GM23338 (cell line): ENCODE measurements at places on chromosomes 7 and 10. TPM values are rescaled to one million over a fixed set of nuclear protein-coding genes. Genes with fewer than 3 reads are reported as not detected.

Gene CNPY1
- 0.31 TPM in 1 of 2 replicates, not detected in the other for total RNA-seq

DNA sequence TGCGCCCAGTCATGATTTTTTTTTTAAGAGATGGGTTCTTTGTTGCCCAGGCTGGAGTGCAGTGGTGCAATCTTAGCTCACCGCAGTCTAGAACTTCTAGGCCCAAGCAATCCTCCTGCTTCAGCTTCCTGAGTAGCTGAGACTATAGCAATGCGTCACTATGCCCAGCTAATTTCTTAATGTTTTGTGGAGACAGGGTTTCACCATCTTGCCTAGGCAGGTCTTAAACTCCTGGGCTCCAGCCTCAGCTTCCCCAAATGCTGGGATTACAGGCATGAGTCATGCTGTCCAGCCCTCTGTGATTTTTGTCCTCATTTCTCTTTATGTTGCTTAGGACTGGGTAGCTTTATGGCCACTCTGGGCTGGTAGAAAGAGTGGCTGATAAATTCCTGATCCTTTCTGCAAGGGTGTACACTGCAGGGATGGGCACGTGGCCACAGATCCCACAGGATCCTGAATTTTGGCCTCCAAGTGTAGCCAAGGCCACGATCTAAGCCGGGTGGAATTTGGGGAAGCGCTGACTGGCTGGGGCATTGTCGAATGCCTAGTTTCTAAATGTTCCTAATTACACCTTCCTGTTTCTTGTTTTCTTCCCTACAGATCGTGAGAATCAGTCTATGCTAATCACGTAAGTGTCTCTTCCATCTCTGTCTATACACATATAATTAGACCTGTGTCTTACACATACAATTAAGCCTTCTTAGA, 24.1 kb upstream of the MYH16 start:
- no peaks in the 10 kb centered on the region for H3K27me3 ChIP-seq
- H3K4me1 ChIP-seq, result no peaks in the 10 kb centered on the region
- no peaks in the 10 kb centered on the region for H3K36me3 ChIP-seq
- H3K27ac ChIP-seq, result no peak overlapping the region
- H3K4me3 ChIP-seq, result no peak overlapping the region

- DNase-seq, result no peak
- H3K27ac ChIP-seq, result peak overlapping the region; percentile 97
- peaks cover 4% of the 10 kb centered on the region; the same call in 1 of the 2 replicates for H3K36me3 ChIP-seq
- H3K4me3 ChIP-seq, result peak overlapping the region; percentile 98
- no peaks in the 10 kb centered on the region for H3K27me3 ChIP-seq
- no peaks in the 10 kb centered on the region; the same call in none of the 2 replicates for H3K4me1 ChIP-seq
Measured at GRCh38 chr7:102395592-102395872, 631 bp upstream of the PRKRIP1 start.

DNA sequence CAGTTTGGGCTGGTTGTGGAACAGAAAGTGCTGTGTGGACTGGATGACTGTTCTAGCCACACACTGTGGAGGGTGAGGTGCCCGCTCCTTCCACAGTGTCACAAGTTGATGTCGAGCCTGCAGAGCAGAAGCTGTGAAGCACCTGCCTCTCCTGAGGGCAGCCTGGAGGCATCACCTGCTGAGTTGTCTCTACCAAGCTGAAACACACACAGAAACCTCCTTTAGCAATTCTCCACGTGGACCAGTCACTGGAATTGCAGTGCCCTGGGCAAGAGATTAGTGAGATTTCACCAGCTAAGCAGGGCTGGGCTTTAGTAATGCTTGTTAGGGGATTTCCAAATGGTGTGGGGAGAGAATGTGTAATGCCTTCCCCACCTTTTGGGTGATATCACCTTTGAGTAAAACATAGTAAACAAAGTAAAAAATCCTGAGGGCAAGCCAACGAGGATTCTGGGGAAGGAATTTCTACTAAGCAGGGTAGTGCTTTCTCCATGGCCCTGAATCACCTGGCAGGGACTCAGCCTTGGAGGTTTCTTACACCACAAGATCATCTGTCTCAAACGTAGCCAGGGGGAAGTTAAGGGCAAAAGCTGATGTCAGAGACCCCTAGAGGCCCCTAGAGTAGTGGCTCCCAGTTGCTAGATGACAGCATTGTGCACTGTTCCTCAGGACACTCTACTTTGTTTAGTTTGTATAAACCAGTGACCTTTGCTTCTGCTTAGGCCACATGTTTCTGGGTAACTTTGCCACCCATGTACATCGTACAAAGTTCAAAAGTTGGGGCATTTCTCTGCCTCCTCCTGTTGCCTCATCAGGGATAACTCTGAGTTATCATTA, 233.1 kb upstream of the IGFBP3 start:
- H3K4me3 ChIP-seq, result no peak overlapping the region
- H3K27me3 ChIP-seq, result no peaks in the 10 kb centered on the region
- no peaks in the 10 kb centered on the region for H3K4me1 ChIP-seq
- DNase-seq, result peak; percentile 15

Gene UBN2
- total RNA-seq, result 25.4 and 26.6 TPM in 2 replicates

Gene LRIT1
- 0.07 TPM in 1 of 2 replicates, not detected in the other for total RNA-seq

DNA sequence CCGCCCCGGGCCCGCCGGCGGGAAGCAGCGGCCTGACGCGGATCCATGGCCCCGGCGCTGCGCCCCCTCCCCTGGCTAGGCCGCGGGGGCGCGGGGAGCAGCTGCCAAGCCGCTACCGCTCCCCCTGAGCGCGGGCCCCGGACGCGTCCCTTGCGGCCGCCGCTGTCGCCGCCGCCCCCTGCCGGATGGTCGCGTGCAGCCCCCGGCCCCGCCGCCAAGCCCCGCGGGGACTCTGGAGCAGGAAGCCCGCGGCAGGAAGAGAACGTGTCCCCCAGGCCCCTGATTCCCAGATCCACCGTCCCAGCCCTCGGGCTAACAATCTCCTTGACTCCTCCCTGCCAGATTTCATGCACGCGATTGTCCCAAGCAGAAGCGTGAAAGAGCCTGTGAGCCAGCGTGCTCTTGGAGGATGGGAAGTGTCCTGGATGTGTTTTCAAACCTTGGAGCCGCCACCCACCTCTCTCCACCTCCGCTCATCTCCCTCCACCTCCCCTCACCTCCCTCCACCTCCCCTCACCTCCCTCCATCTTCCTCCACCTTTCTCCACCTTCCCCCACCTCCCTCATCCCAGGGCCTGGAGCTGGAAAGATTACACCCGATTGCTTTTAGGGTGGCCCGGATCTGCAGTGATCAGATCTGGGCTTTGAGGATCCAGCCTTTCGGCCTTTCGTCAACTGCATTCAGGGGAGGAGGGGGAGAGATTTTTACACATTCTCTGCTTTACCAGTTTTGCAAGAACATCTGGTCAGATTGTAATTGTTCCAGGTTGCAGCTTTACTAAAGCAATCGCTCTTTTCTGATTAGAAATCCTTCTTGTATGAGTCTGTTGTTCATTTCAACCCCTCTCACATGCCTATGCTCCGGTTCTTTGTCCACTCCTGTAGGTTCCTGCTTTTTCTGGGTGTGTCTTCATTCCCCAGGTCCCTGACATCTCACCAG, 570 bp upstream of the PRTFDC1 start:
- H3K4me1 ChIP-seq, result peaks cover 30% of the 10 kb centered on the region
- no peaks in the 10 kb centered on the region for H3K27me3 ChIP-seq
- H3K4me3 ChIP-seq, result peak overlapping the region; percentile 78
- no peaks in the 10 kb centered on the region for H3K36me3 ChIP-seq

DNA sequence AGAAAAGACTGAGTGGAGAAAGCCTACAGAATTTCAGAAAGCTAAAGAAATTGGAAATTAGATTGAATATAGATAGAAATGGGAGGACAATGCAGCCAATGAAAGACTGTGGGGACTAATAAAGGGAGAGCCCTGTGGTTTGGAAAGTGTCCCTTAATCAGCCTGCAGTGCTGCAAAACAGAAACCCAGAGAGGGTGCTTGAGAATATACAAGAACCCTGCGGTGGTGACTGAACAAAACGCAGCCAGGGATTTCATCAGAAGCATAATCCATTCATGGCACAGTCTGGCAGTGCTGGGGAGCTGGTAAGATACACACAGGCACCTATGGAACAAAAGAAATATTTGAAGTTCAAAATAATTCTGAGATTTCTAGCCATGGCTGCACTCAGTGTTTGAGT, 19.1 kb downstream of the CEP41 start:
- H3K4me3 ChIP-seq, result no peak overlapping the region
- no peaks in the 10 kb centered on the region for H3K27me3 ChIP-seq
- no peaks in the 10 kb centered on the region for H3K36me3 ChIP-seq

Gene CALHM3
- total RNA-seq, result 0.14 TPM in 1 of 2 replicates, not detected in the other

Gene C7orf33
- not detected in 2 replicates for total RNA-seq

Gene OR2A5
- not detected in 2 replicates for total RNA-seq

GRCh38 chr7:127959770-127960169, 71.5 kb downstream of the LRRC4 start:
- no peak for DNase-seq
- H3K27ac ChIP-seq, result no peak overlapping the region
- no peaks in the 10 kb centered on the region for H3K36me3 ChIP-seq
- no peaks in the 10 kb centered on the region for H3K4me1 ChIP-seq
- no peak overlapping the region for H3K4me3 ChIP-seq

Gene SPAM1
- total RNA-seq, result not detected in 2 replicates

- no peak for DNase-seq
- H3K27me3 ChIP-seq, result no peaks in the 10 kb centered on the region
- no peaks in the 10 kb centered on the region for H3K36me3 ChIP-seq
- H3K4me1 ChIP-seq, result peaks cover 21% of the 10 kb centered on the region
Measured at GRCh38 chr7:39084349-39084748, 106.6 kb downstream of the POU6F2 start.

DNA sequence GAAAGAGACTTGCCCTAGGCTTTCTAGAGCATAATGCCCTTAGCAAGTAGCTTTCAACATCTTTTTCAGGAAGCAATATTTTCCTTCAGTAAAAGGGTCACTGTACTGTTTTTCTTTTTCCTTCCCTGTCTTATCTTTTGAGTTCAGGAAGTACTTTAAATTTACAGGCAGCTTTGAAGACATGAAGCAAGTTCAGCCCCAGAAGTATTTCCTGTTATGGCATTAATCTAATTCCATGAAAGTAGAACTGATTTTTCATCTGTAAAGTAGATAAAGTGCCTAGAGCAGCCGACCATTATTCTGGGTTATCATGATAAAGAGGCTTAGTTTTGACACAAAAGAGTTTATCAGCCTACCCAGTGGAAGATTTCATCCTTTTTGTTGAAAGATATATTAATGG, 288.2 kb downstream of the ADK start:
- no peak overlapping the region for H3K4me3 ChIP-seq
- DNase-seq, result no peak
- H3K27me3 ChIP-seq, result no peaks in the 10 kb centered on the region

DNA sequence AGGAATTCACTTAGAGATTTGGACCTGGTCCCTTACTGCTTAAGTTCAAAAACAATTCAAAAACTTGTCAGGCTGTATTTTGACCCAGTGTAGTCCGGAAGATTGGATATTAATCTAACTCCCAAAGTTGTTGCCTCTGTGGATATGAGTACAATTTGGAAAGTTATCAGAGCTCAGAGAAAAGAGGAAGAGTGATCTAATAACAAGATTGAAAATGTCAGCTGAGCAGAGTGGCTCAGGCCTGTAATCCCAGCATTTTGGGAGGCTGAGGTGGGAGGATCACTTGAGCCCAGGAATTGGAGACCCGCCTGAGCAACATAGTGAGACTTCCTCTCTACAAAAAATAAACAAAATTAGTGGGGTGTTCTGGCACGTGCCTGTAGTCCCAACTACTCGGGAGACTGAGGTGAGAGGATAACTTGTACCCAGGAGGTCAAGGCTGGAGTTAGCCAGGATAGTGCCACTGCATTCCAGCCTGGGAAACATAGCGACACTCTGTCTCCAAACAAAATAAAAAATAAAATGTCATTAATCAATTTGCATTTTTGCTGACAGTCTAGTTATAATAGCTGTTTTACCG, 3.2 kb upstream of the ASCC1 start:
- H3K27me3 ChIP-seq, result no peaks in the 10 kb centered on the region
- H3K4me1 ChIP-seq, result peaks cover 14% of the 10 kb centered on the region
- DNase-seq, result no peak
- H3K27ac ChIP-seq, result peak overlapping the region; percentile 39; the same call in 1 of the 2 replicates

DNA sequence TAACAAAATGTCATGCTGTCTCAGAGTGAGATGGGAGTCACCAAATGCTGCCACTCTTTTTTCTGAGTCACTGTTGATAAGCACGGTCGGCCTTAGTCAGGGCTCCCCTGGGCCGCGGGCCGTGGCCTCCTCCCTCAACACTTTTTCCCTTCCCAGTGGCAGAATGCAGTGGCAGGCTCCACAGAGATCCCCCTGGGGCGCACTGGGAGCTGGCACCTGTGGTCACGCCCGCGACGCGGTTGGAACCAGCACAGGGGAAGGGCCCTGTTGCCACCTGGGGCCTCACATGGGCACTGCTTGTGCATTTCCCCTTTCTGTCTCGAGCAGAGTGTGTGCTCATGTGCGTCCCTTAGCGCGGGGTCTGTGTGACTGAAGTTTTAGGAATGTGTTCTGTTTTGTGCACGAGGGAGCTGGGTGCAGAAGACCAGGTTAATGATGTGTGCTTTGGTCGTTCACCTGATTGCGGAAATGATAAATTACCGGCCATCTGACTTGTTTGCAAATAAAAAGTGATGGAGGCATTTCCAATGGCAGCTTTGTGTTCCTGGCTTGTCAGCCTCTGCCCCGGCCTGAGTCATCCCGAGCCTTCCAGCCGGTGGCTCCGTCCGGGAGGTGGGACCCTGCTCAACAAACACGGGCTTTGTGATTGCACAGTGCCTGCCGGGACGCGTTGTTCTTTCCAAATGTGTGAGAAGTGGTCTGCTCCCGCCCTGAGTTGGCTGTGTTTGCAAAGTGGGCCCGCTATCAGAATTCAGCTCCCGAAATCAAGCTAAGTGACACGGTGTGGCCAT, 100.7 kb downstream of the NKX6-2 start:
- no peaks in the 10 kb centered on the region for H3K36me3 ChIP-seq
- DNase-seq, result no peak
- H3K4me3 ChIP-seq, result no peak overlapping the region
- no peaks in the 10 kb centered on the region for H3K27me3 ChIP-seq
- H3K4me1 ChIP-seq, result no peaks in the 10 kb centered on the region

DNA sequence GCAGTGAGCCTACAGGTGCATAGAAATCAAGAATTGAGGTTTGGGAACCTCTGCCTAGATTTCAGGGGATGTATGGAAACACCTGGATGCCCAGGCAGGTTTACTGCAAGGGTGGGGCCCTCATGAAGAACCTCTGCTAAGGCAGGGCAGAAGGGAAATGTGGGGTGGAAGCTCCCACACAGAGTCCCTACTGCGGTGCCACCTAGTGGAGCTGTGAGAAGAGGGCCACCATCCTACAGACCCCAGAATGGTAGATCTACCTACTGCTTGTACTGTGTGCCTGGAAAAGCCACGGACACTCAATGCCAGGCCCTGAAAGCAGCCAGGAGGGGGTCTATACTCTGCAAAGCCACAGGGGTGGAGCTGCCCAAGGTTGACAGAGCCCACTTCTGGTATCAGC, 533.5 kb downstream of the GPAM start:
- H3K27me3 ChIP-seq, result no peaks in the 10 kb centered on the region
- H3K4me3 ChIP-seq, result no peak overlapping the region
- 0 out of 2 replicates have a peak, but pooled peaks cover 7% of the 10 kb centered on the region for H3K36me3 ChIP-seq
- no peak overlapping the region for H3K27ac ChIP-seq
- DNase-seq, result peak; percentile 29
- no peaks in the 10 kb centered on the region for H3K4me1 ChIP-seq

- no peaks in the 10 kb centered on the region for H3K27me3 ChIP-seq
- no peak overlapping the region for H3K4me3 ChIP-seq
- H3K27ac ChIP-seq, result no peak overlapping the region
- H3K4me1 ChIP-seq, result no peaks in the 10 kb centered on the region
- no peaks in the 10 kb centered on the region for H3K36me3 ChIP-seq
Measured at GRCh38 chr7:117621075-117621618, 141.3 kb downstream of the CFTR start.

Gene KAZALD1
- 1.2 and 1.3 TPM in 2 replicates for total RNA-seq

Gene NEUROG3
- 0.16 TPM in 1 of 2 replicates, not detected in the other for total RNA-seq

- no peaks in the 10 kb centered on the region for H3K27me3 ChIP-seq
- no peak for DNase-seq
- no peak overlapping the region for H3K27ac ChIP-seq
- H3K4me3 ChIP-seq, result no peak overlapping the region
Measured at GRCh38 chr7:70352906-70353305, 754.6 kb downstream of the AUTS2 start.

Gene NUTM2D
- 0.54 and 1.1 TPM in 2 replicates for total RNA-seq
